ENCODE measurements at places on chromosomes 1 and 21.

GRCh38 chr1:78005448-78005722 lies 646 bp downstream of the DNAJB4 start:
- DNase-seq: no peak

DNA sequence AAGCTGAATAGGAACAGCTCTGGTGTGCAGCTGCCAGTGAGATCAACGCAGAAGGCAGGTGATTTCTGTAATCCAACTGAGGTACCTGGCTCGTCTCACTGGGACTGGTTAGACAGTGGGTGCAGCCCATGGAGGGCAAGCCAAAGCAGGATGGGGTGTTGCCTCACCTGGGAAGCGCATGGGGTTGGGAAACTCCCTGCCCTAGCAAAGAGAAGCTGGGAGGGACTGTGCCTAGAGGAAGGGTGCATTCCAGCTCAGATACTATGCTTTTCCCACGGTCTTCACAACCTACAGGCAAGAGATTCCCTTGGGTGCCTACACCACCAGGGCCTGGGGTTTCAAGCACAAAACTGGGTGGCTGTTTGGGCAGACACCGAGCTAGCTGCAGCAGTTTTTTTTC lies 183.2 kb downstream of the DNM3 start:
- DNase-seq: no peak

DNA sequence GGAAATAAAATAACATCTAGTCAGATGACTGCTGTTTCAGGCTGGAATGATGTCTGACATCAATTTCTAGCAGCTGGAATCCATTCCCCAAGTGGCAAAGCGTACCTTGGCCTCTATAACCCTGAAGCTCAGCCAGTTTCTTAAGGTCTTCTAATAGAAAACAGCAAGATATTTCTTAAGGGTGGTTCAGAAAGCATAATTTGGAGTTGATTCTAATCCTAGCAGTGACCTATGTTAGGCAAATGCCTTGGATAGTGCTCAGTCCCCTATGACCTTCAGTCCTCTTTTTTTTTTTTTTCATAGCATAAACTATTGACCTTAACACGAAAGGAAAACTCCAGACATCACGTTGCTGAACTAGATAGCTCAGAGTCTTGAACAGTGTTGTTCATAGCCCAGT lies 56.5 kb downstream of the LAMC2 start:
- no peak for DNase-seq

DNA sequence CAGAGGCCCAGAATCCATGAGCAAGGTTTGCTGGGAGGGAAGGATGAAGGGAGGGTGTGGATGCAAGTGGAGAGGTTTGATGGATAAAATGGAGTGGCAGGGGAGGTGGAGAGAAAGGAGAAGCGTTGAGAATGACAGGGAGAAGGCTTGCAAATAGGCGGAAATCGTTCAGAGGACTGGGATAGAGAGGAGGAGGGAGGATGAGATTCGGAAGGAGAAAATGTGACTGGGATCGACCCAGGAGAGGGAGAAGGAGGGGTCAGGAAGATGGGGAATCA lies 376 bp downstream of the AVPR1B start:
- no peak for DNase-seq

DNA sequence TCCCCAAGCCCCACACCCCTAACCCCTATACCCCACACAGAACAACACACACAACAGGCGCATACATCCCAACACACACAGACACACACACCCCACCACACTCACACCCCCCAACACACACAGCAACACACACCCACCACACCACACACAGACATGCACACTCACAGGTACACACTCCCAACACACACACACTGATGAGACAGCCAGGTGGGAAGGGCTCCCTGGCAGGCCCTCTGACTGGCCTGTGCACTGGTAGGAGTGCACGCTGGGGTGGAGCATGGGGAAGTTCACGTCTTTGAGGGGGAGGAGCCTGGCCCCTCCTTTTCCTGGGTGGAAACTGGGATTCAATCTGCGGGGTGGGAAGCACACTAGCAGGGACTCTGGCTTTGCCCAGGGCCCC lies 116.7 kb downstream of the RHOU start:
- DNase-seq: no peak

GRCh38 chr1:2354511-2355372 lies 36.6 kb downstream of the MORN1 start:
- DNase-seq: no peak

- no peak for DNase-seq
Observed at GRCh38 chr1:183159960-183160359, 26.1 kb upstream of the LAMC2 start.

- DNase-seq: no peak
Observed at GRCh38 chr1:18279351-18280074, 171.9 kb downstream of the IGSF21 start.

DNA sequence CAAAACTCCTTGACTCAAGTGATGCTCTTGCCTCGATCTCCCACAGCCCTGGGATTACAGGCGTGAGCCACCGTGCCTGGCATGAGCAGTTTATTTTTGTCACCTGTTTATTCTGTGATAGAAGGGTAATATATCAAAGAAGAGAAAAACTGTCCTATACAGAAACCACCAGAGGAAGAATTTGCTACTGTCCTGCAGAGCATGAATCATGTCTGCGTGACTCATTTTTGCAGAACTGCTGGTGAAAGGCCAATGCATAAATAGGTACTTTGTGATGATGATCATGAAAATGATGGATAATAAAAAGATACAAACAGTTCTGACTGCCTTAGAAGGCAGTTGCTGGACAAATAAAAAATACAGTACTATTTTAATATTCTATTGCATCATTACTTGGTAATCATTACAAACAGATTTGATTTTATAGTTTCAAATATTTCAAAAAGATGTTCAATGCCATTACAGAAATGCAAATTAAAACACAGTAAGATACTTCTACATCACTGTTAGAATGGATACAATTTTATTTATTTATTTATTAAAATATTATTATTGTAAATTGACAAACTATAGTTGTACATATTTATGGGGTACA lies 26.5 kb downstream of the RIPPLY3 start:
- no peak for DNase-seq

DNA sequence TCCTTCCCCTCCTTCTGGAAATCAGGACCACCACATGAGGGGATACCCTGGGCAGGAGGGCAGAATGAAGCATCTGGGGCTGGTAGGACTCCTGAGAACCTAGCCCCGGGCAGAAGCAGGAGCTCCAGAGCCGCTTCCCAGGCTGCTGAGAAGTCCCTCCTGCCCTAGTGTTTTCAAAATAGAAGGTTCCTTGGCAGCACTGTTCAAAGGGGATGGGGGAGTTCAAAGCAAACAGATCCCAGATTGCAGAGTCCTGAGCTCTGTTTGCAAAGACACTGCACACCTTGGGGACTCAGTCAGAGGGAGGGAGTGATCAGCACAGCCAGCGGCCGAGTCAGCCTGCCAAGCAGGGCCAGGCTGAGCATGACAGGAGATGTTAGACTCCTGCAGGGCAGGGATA lies 177.8 kb downstream of the PTPRU start:
- DNase-seq: no peak

DNA sequence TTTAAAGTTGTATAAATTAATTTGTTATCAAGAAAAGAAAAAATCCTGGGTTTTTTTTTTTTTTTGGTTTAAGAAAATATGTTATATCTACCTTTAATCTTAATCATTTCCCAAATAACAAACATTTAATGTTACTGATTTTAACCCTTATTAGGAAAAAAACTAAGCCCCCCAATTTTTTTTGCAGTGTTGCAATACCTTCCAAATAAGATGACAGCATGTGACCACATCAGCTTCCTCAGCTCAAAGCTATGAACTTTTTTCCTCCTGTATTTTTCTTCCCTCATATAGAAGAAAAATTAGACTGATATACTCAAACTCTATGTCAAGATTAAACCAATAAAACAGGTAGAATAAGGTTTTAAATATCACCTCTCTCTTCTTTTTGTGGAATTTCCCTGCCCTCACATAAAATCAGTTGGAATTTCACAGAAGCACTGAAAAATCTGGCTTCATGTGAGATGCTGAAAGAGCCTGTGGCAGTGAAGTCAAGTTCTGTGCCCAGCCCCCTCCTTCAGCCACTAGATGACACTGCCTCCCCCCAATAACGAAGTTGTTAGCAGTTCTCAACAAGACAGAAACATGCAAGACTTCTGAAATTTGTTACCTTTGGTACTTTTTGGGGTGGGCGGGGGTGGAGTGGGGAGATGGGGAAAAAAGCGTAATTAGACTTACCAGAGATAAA lies 9.6 kb upstream of the SMYD2 start:
- DNase-seq: no peak

- DNase-seq: no peak
Observed at GRCh38 chr21:29490016-29490415, 191.3 kb downstream of the BACH1 start.

GRCh38 chr1:167118188-167118587 lies 24.3 kb downstream of the STYXL2 start:
- no peak for DNase-seq

DNA sequence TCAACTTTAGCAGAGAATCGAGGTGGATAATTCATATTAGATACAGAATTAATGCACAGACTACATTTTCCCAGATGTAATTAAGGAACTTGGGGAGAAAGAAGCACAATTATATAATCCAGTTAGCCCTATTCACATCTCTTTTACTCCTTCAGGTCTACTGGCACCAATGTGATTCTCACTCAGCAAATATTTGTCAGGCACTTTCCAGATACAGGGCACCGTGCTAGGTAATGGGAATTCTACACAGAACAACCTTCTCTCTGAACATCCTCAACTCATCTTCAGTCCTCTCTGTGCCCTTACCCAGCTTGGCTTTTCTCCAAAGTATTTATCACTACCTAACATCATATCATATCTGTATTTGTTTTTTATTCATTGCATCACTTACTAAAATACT lies 15.6 kb upstream of the PROX1 start:
- DNase-seq: no peak

DNA sequence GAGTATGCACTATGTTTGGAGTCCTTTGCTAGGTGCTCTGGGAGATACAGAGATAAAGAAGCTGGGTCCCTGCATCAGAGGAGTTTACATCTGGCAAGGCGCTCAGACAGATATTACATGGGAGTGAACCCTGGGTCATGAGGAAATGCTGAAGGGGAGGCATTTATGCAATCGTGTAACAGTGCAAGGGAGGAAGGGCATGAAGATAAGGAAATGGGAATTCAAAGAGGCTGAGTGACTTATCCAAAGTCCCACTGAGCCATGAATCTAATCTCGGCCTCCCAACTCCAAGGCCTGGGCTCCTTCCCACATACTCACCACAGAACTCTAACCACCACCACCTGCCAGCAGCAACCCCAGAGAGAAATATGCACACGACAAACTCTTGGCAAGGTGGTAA lies 51.6 kb downstream of the FAM163A start:
- DNase-seq: no peak
